ENCODE measurements at places on chromosomes 6 and 20.

DNA sequence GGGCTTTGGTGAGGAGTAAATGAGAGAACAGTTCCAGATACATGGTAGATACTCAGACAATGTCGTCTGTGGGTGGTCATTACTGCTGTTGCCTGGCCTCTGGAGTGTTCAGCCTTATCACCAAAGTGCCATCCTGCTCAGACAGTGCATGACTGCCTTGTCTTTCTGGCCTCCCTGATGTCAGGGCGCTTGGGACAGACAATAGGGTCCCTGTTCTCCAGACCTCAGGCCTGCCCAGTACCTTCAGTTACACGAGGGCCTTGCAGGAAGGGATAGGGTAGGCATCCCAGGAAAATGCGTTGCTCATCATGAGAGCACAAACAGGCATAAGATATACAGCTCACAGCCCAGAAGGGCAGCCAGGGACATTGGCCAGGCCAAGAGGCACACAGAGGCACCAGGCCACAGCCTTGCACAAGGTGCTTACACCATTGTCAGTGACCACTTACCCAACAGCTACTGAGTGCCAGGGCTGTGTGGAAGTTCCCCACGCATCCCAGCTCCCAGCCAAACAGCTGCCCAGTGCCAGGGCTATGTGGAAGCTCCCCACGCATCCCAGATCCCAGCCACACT lies 27.4 kb downstream of the BPIFB1 start:
- DNase-seq = no peak

- no peak for DNase-seq
Measured at GRCh38 chr20:32495217-32495565, 89.9 kb downstream of the NOL4L start.

- DNase-seq = no peak
Measured at GRCh38 chr6:137001299-137001976, 43.3 kb downstream of the IL20RA start.

DNA sequence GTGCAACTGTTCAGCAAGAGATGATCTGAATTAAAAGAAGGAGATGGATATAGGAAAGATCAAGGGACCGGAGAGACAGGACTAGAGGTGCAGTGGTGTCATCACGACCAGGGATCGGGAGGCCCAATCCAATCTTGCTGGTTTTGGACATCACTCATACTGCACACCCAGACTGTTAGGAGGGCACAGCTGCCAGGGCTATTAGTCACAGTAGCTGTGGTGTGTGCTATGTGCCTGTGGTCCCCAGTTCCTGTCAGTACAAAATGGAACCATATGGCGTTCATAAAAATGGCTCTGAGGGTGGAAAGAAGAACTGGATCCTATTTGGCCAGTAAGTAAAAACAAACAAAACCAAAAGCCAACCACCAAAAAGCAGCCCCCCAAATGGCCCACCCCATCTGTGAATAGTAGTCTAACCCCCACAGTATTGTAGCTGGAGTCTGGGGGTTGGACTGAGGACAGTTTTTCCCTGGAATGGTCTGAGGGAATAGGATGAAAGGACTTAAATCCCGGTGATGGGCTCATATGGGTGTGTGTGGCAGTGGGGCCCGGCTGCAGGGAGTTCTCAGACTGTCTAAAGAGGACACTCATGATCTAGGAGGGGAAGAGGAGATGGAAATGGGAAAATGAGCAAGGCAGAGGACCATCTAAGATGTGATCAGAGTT lies 9.3 kb upstream of the NNAT start:
- no peak for DNase-seq

DNA sequence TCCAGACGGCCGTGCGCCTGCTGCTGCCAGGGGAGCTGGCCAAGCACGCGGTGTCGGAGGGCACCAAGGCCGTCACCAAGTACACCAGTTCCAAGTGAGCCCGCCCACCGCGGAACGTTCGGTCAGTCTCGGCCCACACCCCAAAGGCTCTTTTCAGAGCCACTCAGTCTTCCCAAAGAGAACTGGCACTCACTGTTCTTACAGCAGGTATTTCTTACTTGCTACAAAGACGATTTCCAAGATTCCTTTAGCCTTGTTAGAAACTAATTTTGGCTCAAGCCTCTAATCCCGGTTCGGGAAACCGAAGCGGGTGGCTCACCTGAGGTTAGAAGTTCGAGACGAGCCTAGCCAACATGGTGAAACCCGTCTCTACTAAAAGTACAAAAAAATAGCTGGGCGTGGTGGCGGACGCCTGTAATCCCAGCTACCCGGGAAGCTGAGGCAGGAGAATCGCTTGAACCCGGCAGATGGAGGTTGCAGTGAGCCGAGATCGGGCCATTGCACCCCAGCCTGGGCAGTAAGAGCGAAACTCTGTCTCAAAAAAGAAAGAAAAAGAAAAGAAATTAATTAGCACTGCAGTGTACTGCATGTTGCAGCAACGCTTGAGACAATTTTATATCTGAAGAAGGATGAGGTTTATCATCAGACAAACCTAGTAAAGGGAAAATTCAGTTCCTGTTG lies 73.1 kb downstream of the OR2B2 start:
- DNase-seq = no peak

DNA sequence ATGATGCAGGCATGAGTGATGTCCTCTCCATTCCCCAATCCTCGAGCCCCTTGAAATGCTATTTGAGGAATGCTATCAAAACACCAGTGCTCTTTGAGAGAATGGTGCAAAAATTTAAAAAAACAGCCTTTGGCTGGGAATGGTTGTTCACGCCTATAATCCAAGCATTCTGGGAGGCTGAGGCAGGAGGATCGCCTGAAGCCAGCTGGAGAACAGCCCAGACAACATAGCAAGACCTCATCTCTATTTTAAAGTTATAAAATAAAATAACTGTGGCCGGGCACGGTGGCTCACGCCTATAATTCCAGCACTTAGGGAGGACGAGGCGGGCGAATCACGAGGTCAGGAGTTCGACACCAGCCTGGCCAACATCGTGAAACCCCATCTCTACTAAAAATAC lies 4.2 kb upstream of the VARS1 start:
- DNase-seq = no peak

DNA sequence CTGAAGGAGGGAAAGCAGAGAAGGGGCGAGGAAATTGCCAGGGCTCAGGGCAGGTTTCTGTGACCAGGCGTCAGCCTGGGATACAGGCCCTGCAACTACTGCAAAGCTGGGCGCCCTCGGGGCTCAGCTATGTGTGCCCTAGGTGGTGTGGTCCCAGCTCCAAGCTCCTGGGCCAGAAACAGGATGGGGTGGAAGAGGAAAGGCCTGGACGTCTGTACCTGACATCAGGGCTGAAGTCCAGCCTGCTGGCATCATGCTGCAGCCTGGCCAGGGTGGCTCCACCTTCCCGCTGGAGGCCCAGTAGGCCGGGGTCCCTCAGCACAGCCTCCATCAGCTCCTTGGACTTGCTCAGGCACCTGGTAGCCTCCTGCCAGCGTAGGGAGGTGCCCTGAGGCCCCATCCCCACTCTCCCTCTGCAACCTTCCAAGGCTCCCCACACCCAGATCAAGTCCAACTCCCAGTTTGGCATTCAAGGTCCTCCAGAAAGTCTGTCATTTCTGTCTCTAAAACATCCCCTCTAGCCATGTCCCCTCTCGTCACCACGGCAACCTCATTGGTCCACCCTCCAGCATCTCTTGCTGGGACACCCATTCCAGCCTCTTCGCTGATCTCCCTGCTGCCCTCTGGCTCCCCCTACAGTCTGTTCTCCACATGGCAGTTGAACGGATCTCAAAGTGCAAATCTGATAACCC lies 38.2 kb downstream of the KIAA1755 start:
- peak; percentile 44 for DNase-seq

DNA sequence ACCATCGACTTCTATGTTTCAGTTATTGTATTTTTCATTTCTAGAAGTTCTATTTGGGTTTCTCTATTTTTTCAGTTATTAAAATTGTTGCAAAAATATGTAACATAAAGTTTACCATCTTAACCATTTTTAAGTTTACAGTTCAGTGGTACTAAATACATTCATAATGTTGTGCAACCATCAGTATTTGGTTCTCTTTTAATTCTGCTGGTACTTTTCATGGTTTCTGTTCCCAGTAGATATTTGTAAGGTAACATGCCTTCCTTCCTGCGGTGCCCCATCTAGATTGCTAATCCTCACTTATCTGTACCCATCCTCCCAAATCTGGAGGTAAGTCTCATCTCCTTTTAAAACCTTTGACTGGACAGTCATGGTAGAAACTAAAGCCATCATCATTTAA lies 47.9 kb downstream of the TGM2 start:
- no peak for DNase-seq

- DNase-seq = no peak
Measured at GRCh38 chr6:70857387-70858077, 99.3 kb downstream of the B3GAT2 start.

- no peak for DNase-seq
Measured at GRCh38 chr6:108712946-108713345, 135.3 kb upstream of the ARMC2 start.

DNA sequence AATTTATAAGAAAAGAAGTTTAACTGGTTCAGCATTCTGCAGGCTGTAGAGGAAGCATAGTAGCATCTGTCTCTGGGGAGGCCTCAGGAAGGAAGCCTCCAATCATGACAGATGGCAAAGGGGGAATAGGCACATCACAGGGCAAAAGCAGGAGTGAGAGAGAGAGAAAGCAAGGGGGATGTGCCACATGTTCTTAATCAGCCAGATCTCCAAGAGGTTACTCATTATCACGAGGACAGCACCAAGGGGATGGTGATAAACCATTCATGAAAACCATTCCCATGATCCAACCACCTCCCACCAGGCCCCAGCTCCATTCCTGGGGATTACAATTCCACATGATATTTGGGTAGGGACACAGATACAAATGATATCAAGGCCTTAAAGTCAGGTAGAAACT lies 217.5 kb upstream of the TCF21 start:
- no peak for DNase-seq

GRCh38 chr20:18224968-18225568 lies 63.3 kb upstream of the ZNF133 start:
- no peak for DNase-seq

GRCh38 chr6:66396145-66396544 lies 689.1 kb upstream of the EYS start:
- no peak for DNase-seq

DNA sequence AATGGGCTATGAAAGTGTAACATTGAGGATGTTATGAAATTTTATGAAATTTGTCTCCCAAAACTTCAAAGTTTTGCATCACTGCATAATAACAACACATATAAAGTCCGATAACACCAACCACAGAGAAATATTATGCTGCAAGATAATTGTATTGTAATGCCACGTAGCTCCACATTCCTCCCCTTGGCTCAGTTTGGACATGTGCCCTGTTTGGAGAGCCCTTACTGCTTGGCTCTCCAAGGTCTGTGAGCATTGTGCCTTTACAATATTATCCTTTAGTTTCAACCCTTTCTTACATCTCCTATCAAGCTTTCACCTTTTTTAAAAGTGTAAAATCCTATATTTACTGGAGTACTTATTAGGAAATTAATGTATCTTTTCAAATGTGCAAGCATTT lies 10.8 kb downstream of the HBS1L start:
- DNase-seq = no peak

DNA sequence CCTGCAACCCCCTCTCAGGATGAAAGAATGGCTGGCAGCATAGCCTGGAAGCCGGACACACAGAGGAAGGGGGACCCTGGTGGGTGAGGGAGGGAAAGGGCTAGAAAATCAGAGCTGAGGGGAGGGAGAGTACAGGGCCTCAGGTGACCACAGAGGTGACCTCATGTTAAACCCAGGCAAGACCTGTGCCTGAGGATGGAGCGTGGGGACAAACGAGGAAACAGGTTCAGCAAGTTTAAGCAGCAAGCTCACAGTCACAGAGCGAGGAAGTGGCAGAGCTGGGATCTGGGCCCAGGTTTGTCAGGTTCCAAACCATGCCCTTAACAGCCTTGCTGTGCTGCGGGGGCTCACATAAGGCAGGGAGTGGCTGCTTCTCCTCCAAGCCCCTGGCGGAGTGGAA lies 4.0 kb upstream of the BPI start:
- no peak for DNase-seq

DNA sequence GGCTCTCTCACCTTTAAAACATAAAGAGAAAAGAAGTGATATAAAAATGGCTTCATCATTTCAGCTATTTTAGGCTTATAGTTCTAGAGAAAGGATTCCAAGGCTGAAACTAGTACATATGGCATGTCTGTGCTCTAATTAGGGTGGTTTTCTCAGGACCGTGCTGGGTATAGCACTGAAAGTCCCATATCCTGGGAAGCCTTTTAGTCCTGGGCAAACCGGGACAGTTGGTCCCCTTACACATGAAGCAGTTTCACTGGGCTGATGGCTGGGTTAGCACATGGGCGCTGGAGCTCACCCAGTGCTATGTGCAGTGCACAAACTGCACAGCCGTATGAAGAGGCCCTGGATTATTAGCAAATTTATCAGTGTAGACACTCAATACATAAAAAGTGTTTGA lies 110.5 kb downstream of the SGK1 start:
- DNase-seq = no peak

DNA sequence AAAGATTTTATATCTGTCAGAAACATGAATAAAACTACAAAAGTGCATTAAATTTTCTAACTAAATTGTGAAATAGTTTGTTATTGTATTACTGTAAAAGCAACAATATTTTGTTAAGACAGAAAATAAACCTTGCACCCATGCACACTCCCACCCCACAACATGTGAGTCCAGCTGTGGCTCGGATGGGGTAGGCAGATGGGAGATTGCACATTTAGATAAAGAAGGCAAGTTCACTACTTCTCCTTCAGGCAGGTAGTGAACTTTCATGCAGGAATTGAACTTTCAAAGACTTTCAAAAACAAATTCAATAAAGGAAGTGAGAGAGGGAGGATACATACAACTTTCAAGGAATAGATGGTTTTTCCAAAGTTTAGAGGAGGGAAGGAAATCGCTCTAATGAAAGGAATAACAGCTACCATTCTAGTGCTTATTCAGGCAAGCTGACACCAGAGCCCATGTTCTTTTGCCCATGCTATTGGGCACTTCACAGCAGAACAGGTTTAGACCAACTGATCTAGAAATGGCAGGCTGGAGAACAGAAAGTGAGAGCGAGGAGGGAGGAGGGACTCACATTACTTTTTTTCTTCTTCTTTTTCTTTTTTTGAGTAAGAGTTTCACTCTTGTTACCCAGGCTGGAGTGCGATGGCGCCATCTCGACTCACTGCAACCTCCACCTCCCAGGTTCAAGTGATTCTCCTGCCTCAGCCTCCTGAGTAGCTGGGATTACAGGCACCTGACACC lies 28.5 kb downstream of the SF3B5 start:
- DNase-seq = no peak

GRCh38 chr6:126040826-126041225 lies 54.5 kb downstream of the TRMT11 start:
- DNase-seq = no peak

GRCh38 chr6:86686496-86686895 lies 250.8 kb upstream of the HTR1E start:
- no peak for DNase-seq

DNA sequence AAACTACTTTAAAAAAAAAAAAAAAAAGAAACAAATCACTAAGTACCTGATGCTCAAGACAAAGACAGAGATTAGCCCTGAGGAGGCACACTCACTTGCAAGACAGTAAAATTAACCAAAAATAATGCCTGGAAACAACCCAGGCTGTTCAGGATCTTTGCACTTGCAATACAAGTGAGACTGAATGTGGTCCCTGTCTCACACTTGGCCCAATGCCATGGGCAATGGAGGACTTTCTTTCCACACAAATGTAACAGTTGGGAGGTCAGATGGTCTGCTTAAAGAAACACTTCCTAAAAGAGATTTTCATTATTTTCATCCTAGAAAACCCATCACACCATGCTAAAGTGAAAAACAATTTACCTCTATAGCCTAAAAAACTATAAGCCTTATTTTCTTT lies 16.2 kb downstream of the STAU1 start:
- no peak for DNase-seq

- DNase-seq = no peak
Measured at GRCh38 chr20:7627734-7628663, 312.3 kb downstream of the HAO1 start.
